ENCODE measurements at places on chromosomes 4 and X. TPM values are rescaled to one million over a fixed set of nuclear protein-coding genes. Genes with fewer than 3 reads are reported as not detected.

IL2 gene
- total RNA-seq: not detected

DNA sequence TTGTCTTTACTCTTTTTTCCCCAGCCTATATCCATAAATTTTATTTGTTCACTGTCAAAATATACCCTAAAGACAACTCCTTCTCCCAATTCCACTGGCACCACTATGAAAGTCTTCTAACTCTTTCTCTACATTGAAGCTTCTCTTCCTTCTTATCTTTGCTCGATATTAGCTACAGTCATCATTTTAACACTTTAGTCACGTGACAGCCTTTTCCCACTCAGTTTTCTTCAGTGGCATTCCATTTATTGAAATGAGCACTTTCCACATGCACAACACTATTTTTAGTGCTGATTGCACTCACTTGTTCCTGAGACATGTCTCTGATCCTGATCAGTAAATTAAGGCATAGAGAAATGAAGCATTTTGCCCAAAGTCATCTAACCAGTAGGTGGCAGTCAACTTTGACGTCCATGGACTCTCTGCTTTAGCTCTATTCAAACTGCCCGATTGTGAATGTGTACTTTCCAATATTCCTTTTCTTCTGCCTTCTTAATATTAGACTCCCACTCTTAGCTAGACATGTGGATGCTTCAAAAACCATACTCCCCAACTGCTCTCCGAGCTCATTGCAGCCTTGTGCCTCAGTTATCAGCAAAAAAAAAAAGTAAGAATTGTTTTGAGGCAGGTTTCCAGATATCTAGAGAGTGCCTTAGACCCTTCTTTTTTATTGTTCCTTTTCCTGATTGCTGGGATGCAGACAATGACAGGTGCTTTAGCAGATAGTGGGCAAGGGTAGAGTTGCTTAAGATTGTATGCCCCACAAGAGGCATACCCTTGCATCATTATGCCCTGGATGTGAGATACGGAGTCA, 394.4 kb upstream of the ADGRL3 start:
- no peak for DNase-seq

DNA sequence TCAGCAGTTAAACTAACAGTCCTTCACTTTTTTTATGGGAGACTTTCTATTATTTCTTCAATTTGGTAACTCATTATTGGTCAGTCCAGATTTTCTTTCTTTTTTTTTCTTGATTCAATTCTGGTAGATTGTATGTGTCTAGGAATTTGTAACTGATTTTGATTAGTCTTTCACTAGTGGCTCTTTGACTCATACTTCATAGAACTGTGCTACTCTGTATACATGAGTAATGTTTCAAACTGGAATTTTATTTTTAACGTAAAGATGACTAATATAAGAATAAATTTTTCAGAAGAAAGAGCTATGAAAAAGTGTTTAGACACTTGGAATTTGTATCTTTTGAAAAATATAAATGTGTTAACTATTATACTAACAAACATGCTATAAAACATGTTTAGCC, 813.0 kb downstream of the TRAM1L1 start:
- DNase-seq: no peak

DNA sequence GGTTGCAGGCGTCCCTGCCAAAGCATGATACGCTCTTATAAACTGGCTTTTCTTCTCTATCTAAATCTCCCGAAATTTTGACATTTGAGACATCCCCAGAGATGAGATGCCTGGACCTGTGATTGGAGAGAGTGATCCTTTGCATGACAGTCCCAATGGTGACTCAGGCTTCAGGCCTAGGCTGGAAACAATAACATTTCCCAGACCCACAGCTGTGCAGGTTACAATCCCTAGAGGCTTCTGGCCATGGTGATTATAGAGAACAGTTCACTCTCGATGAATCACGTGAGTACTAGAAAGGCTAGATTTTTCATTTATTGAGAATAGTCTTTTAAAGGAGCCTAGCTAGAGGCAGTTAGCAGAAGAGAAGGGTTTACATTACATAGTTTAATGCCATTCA, 75.9 kb downstream of the SPATA18 start:
- no peak for DNase-seq

ELF2 gene
- total RNA-seq: 19.0 TPM

DNA sequence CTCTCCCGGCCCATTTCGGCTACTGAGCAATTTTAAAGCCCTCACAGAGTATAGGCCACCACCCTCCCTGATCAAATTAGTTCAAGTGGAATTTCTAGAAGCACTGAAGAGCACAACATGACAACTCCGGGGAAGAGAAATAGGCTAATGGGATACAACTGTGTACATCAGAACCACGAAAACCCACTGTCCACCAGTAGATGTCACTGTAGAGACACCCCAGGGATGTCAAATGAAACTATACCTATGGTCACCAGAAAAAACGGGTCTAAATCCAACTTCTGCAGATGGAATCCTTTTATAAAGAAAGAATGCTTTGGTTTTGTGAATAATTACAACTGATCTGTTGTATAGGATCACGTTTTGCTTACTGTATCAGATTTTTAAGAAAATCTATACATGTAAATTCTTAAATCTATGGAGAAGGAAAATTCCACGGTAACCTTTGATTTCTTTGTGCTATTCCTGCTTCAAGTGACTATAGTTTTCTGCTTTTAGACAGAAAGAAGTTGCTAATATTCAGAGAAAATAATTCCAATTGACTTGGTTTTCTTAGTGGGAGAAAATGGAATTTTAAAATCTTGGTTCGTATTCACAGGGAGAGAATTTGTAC, 29.5 kb upstream of the MAP3K15 start:
- peak; percentile 54 for DNase-seq

SPANXB1 gene
- not detected for total RNA-seq

GSX2 gene
- not detected for total RNA-seq

DNA sequence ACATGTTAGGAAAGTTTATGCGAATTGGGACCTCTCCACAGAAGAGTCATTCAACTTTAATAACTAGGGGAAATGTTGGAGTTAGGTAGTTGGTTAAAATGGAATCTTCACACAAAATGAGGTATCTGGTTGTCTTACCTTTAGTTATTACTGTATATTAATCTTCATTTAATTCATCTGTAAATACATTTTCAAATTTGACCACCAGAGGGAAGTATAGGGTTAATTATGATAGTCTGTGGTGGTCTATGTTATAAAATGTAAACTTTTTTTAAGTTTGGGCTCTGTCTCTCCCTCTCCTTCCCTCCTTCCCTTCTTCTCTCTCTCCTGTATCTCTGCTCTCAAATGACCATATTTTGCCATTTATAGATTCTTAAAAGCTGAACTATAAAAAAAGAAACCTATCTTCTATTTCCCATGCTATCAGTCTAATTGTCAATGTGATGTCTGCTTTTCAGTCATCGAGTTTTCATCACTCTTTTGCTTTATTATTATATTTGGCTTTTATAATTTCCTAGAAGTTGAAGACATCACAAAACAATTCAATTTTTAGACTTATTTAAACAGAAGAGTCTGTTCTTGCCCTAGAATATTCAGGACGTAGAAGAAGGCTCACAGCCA, 49.8 kb downstream of the TMEM144 start:
- DNase-seq: peak; percentile 29

DNA sequence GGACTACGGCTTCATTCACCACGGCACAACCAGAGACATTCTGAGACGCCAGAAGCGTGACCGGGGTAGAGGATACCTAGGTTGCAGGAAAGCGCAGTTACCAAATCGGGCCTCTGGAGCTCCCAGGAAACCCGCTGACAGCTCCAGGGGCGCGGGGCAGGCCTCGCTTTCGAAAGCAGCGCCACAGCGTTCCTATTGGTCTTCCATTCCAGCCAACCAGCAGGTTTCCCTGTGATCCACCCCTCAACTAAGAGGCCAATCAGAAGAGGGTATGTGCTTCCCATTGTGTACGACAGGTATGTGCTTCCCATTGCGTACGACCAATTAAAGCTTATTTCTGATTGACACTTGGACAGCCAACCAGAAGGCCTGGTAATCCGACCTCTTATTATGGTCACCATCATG, 14.9 kb downstream of the SNX12 start:
- no peak for DNase-seq

DNA sequence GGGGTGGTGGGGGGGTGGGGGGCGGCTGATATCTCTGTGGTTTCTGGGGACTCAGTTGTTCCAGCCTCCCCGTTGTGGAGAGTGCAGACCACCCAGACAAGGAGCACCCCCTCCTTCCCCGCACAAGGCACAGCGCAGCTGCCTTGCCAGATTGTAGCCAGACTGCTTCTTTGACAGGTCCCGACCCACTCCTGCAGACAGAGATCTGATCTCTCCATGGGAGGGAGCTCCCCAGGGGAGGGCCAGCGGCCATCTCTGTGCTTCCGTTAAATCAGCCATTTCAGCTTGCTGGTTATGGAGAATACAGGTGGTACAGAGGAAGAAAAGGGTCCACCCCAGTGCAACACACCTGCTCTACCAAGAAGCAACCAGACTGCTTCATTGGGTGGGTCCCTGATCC, 80.8 kb downstream of the FGF16 start:
- DNase-seq: no peak

DNA sequence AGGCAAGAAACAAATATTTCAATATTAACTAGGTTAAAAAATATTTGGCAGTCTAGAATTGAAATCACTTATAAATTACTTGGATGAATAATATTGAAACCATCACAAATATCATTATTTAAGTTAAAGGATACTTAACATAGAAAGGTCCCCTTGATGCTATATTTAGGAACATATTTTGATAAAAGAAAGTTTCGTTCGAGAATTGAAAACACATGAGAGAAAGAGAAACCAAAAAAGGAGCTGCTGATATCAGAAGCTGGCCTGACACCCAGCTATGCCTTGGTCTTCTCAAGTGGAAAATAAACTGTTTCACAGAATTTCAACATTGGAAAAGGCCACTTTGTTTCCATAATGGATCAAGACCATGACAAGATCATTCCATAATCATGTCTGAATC, 762.4 kb downstream of the DMD start:
- DNase-seq: no peak

GRCh38 chr4:744212-744841, 38.7 kb downstream of the PCGF3 start:
- DNase-seq: no peak

DNA sequence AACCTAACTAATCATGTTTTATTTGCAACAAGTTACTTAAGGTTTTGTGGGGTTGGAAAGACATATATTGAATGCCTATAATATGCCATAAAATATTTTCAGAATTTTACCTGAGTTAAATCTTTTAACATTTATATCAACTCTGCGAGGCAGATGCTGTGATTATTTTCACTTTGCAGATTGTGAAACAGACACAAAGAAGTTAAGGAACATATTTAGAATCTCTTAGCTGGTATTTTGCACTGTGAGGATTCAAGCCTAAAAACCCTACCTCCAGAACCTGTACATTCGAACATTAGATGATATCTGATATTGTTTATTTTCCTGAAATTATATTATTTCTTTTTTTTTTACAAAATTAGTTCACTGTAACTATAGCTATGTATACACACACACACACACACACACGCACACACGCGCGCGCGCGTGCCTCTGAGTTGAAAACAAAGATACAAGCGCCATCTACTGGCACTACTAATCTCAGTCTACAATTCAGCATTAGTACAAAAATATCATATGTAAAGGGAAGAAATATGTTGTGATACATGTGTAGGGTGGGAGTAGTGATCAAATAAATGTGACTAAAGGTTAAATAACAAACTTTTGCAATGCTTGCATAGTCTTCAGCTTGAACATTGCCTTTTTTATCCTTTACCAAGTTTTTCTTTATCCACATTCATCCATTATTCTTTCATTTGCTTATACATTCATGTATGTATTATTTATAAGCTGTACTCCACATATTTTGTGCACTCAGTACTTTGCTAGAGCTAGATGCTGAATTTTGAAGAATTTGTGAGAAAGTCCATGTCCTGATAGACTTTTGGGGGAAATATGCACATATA, 61.5 kb downstream of the ANXA10 start:
- peak; percentile 83 for DNase-seq

- DNase-seq: no peak
Measured at GRCh38 chr4:81628489-81628888, 156.8 kb upstream of the RASGEF1B start.

CCNA2 gene
- total RNA-seq: 59.1 TPM

VCX2 gene
- not detected for total RNA-seq

DNA sequence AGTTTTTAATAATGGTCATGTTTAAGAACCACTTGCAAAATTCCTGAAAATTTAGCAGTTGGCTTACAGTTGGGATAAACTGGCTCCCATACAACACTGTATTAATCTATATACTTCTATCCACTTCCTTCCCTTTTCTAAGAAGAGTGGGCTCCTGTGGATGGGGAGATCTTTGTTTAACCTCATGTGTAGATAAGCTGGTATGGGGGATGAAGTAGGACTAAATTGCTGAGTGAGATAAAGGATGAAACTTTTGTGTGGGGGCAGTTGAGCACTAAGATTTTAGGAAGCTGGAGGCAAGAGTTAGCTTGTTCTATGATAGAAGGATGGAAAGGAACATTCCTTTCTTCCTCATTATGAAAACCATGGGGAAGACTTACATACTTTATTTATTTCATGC, 54.6 kb upstream of the ATP8A1 start:
- no peak for DNase-seq

DNA sequence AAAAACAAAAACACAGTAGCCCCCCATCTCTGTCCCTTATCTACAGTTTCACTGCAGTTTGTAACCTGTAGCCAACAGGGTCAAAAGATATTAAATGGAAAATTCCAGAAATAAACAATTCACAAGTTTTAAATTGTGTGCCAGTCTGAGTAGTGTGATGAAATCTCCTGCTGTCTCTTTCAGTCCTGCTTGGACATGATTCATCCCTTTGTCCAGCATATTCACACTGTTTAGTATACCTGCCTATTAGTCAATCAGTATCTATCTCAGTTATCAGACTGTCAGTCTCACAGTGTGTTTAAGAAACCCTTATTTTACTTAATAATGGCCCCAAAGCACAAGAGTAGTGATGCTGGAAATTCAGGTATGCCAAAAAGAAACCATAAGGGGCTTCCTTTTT, 21.9 kb downstream of the CNOT6L start:
- DNase-seq: no peak

GRIA3 gene
- total RNA-seq: 14.8 TPM

- no peak for DNase-seq
Measured at GRCh38 chr4:79993476-79993875, 79.6 kb downstream of the ANTXR2 start.
